ENCODE measurements at places on chromosomes 12 and 14. TPM values are rescaled to one million over a fixed set of nuclear protein-coding genes. Genes with fewer than 3 reads are reported as not detected.

Gene FAM186B
- total RNA-seq, result 0.72 TPM

Gene STYK1
- under 0.01 TPM for total RNA-seq

Gene IL22
- total RNA-seq, result not detected

Gene LRRC10
- total RNA-seq, result not detected

Gene DENND5B
- total RNA-seq, result 18.8 TPM
